Stimulated activated CD8-positive, alpha-beta memory T cell treated with anti-CD3 and anti-CD28 coated beads, Interleukin-7, amount 100 ng/mL, for 1 hour (primary cell): ENCODE measurements at places on chromosomes 12 and 14.

DNA sequence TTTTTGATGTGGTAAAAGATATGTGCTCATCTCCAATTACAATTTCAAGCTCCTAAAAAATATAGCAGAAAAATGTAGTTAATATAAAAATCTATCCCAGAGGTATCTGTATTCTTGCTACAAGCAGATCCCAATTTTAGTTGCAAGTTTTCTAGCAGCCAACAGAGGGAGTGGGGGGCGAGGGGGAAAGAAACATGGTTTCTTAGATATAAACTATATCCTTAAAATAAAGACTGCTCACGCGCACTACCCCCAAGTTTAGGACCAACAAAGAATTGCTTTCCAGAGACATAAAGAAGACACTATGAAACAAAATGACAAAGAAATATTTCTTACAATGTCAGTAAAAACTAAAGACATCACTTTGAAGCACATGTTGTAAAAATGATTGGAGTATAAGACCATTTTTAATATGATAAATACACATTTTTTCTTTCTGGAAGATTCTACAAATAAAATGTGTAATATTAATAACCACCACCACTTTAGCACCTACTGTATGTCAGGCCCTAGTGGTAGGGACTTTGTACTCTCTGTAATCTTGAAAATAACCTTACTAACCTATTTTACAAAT, 5.4 kb downstream of the MAGOHB start:
- DNase-seq: no peak

- no peak for DNase-seq
Observed at GRCh38 chr14:36826614-36827013, 165.0 kb downstream of the PAX9 start.

GRCh38 chr14:51860825-51861499, 550 bp downstream of the GNG2 start:
- DNase-seq: no peak

GRCh38 chr12:70197345-70197744, 45.9 kb upstream of the CNOT2 start:
- no peak for DNase-seq

- DNase-seq: no peak
Observed at GRCh38 chr12:53482626-53483168, 16.6 kb downstream of the MAP3K12 start.

- no peak for DNase-seq
Observed at GRCh38 chr12:4279198-4279690, 5.7 kb downstream of the CCND2 start.

DNA sequence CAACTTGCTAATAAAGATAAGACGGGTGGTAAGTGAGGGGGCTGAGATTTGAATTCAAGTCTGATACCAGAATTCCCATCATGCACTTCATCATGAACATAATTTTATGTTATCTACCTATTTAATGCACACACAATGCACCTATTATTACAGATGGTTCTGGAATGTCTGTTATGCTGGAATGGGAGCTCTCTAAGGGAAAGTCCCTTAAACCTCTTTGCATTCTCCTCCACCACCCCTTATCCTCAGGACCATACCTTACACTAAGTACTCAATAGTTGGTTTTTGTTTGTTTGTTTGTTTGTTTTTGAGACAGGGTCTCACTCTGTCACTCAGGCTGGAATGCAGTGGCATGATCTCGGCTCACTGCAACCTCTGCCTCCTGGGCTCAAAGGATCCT, 7.0 kb upstream of the MSI1 start:
- DNase-seq: no peak

DNA sequence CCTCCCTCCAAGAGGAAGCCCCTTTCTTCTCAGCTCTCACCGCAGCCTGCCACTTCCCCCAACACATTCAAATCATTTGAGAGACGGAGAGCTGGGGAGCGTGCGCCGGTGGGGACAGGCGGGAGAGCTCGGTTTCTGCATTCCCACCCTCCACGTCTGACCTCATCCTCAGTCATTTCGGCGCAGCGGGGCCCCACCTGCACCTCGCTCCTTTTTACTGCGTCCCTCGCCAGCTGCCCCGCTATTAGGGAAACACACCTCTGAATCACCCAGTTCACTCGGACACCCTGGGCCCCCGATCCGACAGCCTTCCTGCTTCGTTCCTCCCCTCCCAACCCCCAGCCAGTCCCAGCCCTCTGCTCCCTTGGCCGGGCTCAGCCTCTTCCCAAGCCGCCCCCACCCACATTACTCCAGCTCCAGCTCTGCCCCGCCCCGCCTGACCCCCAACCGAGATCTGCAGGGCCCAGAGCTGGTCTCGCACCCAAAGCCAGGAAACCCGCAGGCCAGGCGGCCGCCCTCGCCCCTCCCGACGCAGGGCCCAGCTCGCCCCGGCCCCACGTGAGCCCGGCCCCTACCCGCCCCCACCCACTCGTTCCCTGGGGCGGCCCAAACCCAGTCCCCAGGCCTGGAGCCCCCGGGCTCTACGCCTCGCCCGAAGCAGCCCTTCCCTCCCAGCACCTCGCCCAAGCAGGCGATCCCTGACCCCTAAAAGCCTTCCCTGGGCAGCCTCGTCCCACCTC, 783 bp downstream of the CORO1C start:
- no peak for DNase-seq

- DNase-seq: no peak
Observed at GRCh38 chr14:105529319-105529568, 2.9 kb downstream of the TMEM121 start.

- no peak for DNase-seq
Observed at GRCh38 chr14:76227450-76228050, 75.8 kb downstream of the GPATCH2L start.

DNA sequence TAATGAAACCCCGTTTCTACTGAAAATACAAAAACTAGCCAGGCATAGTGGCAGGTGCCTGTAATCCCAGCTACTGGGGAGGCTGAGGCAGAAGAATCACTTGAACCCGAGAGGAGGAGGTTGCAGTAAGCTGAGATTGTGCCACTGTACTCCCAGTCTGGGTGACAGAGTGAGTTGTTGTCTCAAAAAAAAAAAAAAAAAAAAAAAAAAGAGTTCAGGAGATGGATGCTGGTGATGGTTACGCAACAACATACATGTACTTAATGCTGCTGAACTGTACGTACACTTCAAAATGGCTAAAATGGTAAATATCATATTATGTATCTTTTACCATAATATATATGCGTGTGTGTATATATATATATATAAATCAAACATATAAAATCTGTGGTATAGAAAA, 29.0 kb downstream of the ACTN1 start:
- no peak for DNase-seq

DNA sequence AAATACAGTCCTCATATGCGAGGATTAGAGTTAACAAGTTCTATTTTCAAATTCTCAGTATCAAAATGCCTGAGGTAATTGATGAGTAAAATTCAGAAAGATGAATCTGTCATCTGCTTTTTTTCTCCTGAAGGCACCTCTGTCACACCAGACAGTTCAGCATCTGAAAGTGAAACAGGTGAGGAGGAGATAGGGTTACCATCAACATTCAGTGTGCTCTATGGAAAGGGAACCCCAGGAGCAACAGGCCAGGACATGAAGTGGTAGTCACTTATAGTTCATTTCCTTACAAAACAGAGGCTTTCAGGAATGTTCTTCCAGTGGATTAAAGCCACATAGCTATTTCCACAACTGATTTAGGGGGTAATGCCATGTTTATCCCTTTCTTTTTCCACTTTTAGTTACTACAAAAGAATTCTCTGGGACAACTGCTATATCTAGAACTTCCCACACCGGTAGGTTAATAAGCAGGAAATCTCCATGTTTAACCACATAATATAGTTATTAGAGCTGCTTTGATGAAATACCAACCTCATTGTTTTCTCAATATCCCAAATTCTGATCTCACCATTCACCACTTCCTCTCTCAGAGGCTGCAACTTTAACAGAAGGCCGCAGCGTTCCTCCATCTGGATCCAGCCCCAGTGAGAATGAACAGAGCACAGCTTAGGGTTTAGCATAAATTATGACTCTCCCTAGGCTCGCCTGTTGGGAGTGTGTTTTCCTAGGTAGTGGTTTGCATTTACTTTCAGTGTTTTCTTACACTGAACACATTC, 177.0 kb upstream of the CNTN1 start:
- no peak for DNase-seq

DNA sequence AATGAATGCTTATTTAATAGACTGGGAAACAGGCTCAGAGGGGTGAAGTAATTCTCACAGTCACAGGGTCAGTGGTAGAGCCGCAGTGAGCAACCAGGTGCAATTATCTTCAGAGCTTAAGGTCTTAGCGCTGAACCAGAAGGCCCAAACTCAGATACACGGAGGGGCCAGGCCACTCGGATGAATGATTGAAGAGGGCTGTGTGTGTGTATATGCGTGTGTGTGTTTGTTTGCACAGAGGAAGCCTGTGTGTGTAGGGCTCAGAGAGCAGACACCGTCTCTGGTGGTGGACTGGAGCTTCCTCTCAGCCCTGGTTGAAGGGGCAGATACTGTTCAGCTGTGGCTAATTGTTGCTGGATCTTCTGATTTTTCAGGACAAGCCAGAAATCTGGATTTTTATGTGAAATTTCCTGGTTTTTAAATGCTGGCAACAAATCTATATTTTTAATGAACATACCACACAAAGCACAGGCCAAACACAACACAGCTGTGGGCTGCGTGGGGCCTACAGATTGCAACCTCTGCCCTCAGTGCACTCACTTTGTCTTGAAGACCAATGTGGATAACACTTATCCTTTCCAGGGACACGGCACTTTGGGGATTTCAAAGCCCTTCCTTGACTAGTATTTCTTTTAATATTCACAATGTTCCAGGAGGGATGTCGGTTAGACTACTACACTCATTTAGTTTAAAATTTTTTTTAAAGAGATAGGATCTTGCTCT, 94.5 kb upstream of the NRXN3 start:
- no peak for DNase-seq

DNA sequence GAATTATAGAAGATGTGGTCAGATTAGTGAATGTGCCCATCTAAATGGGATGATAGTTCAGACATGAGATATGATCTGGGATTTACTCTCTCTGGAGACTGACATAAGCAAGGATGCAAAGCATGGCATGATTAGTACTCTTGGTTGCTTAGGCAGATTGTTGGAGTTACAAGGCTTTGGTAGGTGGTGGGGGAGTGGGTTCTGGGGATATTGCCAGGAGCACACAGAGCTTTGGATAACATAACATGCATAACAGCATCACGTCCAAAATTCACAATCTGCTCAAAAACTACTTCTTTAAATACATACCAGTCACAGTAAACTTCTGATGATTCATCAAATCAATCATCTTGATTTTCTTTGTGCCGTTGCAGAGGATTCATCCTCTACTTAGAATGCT, 287.4 kb downstream of the ACSS3 start:
- no peak for DNase-seq

DNA sequence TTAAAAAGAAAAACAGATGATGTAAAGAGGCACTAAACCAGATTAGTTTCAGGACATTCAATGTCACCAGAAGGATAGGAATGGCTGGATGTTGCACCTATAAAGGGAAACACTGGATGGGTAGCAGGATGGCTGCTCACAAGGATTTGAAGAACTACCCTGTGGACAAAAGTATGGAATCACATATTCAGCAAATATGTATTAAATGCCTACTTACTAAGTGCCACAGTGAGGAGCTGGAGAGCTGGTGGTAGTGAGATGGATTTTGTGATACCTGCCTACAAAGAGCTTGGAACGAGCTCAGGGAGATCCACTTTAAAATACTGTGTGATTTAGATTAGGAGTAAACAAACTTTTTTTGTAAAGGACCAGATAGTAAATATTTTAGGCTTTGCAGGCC, 316.2 kb downstream of the PAWR start:
- no peak for DNase-seq

DNA sequence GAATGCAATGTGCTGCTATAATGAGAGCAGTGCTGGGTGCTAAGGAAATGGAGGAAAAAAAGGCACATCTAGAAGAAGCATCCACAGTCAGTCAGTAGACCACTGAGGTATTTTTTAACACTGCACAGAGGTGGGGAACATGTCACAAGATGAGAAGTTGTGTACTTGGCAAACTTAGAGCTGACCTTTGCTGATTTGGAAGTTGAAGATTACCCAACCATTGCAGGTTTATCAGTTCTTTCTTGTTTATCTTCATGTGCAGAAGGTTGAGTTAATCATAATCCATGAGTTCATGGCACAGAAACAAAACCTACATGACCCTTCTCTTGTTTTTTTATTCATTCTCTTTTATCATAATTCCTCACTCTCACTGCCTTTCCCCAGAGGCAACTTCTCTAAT, 3.2 kb upstream of the PAH start:
- DNase-seq: no peak

DNA sequence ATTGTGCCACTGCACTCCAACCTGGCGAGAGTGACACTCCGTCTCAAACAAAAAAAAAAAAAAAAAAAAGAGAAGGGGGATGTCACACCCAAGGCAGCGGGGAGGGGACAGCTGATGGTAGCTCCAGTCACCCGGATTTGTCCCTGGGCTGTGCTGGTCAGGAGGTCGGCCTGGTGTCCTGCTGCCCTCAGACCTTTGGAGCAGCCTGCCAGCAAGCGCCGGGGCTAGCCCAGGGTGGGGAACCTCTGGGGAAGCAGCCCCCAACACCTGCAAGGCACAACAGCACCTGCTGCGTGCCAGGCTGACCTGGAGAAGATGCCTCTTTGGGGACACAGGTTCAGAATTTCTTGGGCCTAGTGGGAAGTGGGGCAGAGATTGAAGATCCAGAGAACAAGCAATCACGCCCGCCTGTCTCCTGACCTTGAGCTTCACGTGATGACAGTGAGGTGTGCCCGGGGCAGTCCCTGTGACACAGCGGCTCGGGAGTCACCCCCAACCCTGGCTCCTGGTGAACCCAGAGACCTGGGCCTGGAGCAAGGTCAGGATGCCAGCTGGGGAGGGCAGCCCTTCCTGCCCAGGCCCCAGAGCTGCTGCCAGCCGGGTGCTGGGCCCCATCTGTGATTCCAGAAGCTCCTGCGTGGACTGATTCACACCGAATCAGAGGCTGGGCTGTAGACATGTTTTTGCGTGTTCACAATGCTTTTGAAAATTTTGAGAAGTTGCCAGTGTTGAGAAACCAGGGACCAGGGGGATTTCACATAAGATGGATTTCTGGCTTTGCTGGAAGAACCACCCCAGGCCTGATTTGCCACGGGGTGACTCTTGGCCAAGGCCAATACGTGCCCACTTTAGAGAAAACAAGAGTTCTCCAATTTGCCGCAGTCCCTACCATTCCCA, 66.4 kb downstream of the RFLNA start:
- DNase-seq: no peak

- no peak for DNase-seq
Observed at GRCh38 chr14:61108496-61109141, 127.6 kb downstream of the SLC38A6 start.

DNA sequence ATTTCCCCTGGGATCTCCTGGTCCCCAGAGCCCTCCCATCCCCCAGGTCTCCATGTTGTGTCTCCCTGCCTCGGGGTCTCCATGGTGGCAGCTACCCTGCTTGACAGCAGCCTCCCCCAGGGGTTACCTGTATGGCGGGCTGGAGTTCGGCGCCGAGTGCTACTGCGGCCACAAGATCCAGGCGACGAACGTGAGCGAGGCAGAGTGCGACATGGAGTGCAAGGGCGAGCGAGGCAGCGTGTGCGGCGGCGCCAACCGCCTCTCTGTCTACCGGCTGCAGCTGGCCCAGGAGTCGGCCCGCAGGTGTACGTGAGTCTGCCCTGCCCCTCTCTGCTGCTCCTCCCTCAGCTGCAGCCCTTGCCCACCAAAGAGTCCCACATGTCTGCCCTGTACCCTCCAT, 80.9 kb downstream of the WSCD2 start:
- DNase-seq: no peak
